Activated B cell treated with CpG ODN at 0.5 μM for 24 hours (primary cell): ENCODE measurements at places on chromosomes 16 and 17.
A peak's percentile ranks its signal among the peaks of the same experiment; 100 is the strongest.

- H3K4me1 ChIP-seq, result peaks cover 20% of the 10 kb centered on the region
- peaks cover 6% of the 10 kb centered on the region for H3K36me3 ChIP-seq
- H3K27me3 ChIP-seq, result no peaks in the 10 kb centered on the region
- H3K4me3 ChIP-seq, result no peak overlapping the region
- no peak for DNase-seq
Measured at GRCh38 chr17:57579245-57579644, 165.9 kb downstream of the CCDC182 start.

DNA sequence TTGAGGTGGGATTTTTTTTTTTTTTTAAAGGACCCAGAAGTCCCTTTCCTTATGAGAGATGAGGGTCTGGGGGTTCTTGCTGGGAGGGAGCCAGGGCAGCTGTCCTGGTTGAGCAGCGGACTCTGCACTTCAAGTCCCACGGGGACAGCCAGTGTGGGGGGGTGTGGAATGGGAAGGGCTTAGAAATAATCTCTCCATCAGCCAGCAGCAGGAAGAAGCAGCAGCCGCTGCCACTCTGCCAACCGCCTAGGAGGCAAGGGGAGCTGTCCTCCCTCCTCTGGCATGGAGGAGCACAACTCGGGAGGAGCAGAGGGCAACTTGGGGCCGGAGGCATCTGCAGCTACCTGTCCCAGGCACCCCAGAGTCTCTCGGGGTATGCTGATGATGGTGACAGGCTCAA lies at the start of gene KCNG4:
TSS of gene KCNG4 (minus strand) at position 104 of the 400 bp plus-strand sequence. CDS start 2,527 bp downstream, outside the sequence.
- no peak for DNase-seq
- H3K36me3 ChIP-seq, result no peaks in the 10 kb centered on the region
- peaks cover 32% of the 10 kb centered on the region for H3K27me3 ChIP-seq

DNA sequence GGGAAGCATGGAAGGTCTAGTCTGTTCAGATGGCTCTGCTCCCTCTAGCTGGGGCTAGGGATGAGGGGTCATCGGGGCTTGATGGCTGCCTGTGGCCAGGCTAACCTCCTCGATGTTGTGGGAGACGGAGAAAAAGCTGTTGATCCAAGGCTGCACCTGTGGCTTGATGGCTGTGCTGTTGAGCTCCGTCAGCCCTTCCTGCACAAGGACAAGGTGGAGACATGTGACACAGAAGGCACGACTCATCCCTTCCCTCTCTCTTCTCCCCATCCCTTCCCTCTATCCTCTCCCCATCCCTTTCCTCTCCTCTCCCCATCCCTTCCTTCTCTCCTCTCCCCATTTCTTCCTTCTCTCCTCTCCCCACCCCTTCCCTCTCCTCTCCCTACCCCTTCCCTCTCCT lies 28.2 kb downstream of the FCSK start:
- no peak overlapping the region for H3K4me3 ChIP-seq
- H3K4me1 ChIP-seq, result no peaks in the 10 kb centered on the region
- H3K27me3 ChIP-seq, result no peaks in the 10 kb centered on the region
- peaks cover 59% of the 10 kb centered on the region for H3K36me3 ChIP-seq
- no peak for DNase-seq
- no peak overlapping the region for H3K27ac ChIP-seq

GRCh38 chr16:85936816-85937215 lies 37.9 kb downstream of the IRF8 start:
- peaks cover 89% of the 10 kb centered on the region for H3K4me1 ChIP-seq
- no peaks in the 10 kb centered on the region for H3K27me3 ChIP-seq
- H3K4me3 ChIP-seq, result peak overlapping the region; percentile 75
- H3K27ac ChIP-seq, result peak overlapping the region; percentile 98

GRCh38 chr17:49277638-49278037 lies 47.1 kb upstream of the PHOSPHO1 start:
- H3K27ac ChIP-seq, result no peak overlapping the region
- H3K4me3 ChIP-seq, result no peak overlapping the region
- no peaks in the 10 kb centered on the region for H3K4me1 ChIP-seq
- no peaks in the 10 kb centered on the region for H3K36me3 ChIP-seq
- no peak for DNase-seq

DNA sequence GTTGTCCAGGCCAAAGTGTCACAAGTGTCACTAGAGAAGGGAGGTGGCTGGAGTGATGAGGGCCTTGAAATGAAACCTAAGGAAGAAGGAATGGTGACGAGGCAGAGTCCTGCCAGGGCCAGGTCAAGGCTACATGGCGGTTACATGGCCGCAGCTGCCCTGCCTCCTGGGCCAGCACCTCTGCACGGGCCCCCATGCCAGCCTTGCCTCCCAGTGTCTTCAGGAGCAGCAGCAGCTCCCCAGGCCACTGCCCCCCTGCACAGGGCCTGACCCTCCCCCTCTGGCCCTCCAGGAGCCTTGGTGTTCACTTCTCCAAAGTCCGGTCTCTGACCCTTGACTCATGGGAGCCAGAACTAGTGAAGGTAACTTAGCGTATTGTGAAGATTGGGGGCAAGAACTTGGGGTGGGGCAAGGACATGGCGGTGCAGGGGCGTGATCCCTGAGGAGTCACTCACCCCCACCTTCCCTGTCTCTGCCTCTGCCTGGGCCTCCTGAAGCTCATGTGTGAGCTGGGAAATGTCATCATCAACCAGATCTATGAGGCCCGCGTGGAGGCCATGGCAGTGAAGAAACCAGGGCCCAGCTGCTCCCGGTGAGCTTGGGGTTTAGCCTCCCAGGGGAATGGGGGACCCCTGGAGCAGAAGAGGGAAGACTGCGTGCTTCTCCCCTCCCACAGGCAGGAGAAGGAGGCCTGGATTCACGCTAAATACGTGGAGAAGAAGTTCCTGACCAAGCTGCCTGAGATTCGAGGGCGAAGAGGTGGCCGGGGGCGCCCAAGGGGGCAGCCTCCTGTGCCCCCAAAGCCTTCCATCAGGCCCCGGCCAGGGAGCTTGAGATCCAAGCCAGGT lies 4.1 kb upstream of the KCTD11 start:
- DNase-seq, result no peak
- peaks cover 49% of the 10 kb centered on the region for H3K36me3 ChIP-seq
- H3K27me3 ChIP-seq, result no peaks in the 10 kb centered on the region
- H3K4me1 ChIP-seq, result peaks cover 25% of the 10 kb centered on the region

GRCh38 chr16:58243528-58244004 lies 45.7 kb upstream of the CSNK2A2 start:
- H3K4me1 ChIP-seq, result peaks cover 33% of the 10 kb centered on the region
- H3K27me3 ChIP-seq, result peaks cover 2% of the 10 kb centered on the region
- peak overlapping the region; percentile 89 for H3K27ac ChIP-seq
- DNase-seq, result no peak
- no peaks in the 10 kb centered on the region for H3K36me3 ChIP-seq
- peak overlapping the region; percentile 69 for H3K4me3 ChIP-seq

DNA sequence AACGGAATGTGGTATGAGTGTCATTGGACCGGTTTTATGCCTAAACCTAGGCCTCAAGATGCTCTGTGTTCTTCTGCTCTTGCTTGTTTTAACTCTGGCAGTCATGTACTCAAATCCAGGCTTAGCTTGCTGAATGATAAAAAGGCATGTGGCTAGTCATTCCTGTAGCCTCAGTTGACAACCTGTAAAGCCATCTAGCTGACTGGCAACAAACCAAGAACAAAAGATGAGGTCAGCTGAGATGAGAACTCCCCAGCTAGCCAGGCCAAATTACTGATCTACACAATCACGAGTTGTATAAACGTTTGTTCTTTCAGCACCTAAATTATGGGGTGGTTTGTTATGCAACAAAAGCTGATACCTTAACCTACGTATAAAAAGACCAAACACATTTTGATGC lies 1406.0 kb upstream of the CDH8 start:
- no peaks in the 10 kb centered on the region for H3K27me3 ChIP-seq
- DNase-seq, result no peak
- H3K36me3 ChIP-seq, result no peaks in the 10 kb centered on the region
- no peak overlapping the region for H3K4me3 ChIP-seq
- H3K4me1 ChIP-seq, result no peaks in the 10 kb centered on the region

DNA sequence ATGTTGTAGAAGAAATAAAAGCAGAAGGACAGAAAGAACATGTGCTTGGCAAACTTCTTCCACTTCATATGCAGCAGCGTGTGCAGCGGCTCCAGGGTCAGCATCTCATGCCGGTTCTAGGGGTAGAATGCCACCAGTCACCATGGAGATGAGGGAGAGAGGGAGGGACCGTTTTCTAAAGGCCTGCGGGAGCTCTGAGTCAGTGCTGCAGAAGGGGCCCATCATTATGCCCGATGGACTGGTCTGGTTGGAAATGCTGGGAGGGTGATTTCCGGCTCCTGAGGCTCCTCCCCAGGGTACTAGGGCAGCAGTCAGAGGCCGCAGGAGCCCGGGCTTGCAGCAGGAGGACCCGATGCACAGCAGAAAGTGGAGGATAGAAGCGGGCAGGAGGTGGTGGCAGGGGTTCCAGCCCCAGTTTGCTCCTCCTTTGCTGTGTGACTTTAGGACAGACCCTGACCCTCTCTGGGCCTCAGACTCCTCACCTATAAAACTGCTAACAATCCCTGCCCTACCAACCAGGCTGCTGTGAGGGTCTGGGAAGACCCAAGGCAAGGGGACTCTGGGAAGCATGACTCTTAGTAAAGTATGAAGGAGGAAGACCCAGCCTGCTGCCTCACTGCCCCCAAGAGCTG lies 28.6 kb downstream of the TRPV3 start:
- DNase-seq, result no peak
- H3K27me3 ChIP-seq, result no peaks in the 10 kb centered on the region
- H3K27ac ChIP-seq, result no peak overlapping the region
- H3K4me1 ChIP-seq, result peaks cover 3% of the 10 kb centered on the region
